Activated CD8-positive, alpha-beta T cell treated with anti-CD3 and anti-CD28 coated beads, Interleukin-2, amount 10 ng/mL, durations not matched to agents 7 days and 5 days (primary cell): ENCODE measurements at places on chromosomes 16 and 17. TPM values are rescaled to one million over a fixed set of nuclear protein-coding genes. Genes with fewer than 3 reads are reported as not detected.

Gene IL17C
- total RNA-seq = not detected

DNA sequence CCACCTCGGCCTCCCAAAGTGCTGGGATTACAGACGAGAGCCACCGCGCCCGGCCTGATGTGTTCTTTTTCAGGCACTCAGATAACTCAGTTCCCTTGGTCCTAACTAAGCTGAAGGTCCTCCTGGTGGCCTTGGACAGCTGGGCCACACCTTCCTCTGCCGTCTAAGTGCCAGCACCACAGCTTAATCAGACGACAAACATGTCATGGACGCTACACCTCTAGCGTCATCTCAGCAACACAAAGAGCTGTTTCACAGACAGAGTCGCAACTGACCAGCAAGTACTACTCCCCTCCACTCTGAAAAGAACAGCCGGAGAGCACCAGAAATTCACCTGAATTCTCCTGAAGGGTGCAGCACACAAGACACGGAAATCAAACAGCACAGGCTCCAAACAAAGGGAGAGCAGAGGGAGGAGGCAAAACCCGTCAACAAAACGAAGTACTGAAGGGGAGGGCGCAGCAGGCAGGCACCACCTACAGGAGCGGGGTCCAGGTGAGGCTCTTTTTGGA is 4.4 kb downstream of the TRAP1 start:
- H3K36me3 ChIP-seq = peaks cover 28% of the 10 kb centered on the region
- H3K4me1 ChIP-seq = peaks cover 34% of the 10 kb centered on the region
- H3K4me3 ChIP-seq = no peak overlapping the region
- no peak overlapping the region for H3K27ac ChIP-seq

DNA sequence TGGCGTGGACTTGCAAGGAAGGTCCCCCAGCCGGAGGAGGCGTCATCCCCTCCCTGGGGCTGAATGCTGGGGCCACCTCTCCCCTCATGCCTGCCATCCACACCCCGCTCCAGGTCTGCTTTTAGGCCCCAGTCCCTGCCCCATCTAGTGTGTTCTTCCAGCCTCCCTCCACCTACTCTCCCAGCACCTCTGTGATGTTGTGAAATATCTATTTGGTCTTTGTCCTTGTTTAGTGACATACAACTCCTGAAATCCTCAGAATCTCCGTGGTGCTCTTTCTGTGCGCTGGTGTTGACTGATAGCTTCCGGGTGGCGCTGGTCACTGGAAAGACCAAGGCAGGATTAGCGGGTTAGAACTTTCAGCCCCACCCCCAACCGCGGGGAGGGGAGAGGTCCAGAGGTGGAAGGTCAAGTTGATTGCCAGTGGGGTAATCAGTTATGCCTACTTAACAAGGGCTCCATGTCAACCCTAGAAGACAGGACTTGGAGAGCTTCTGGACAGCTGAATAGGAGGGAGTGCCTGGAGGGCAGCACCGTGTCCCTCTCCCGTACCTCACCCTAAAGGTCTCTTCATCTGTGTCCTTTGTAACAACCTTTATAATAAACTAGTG is 10.1 kb downstream of the TBC1D24 start:
- H3K4me3 ChIP-seq = no peak overlapping the region
- peak overlapping the region; percentile 9 for H3K27ac ChIP-seq
- H3K4me1 ChIP-seq = peaks cover 27% of the 10 kb centered on the region
- no peaks in the 10 kb centered on the region for H3K27me3 ChIP-seq
- H3K36me3 ChIP-seq = peaks cover 4% of the 10 kb centered on the region

Gene INO80E
- 117 TPM for total RNA-seq

- H3K27ac ChIP-seq = no peak overlapping the region
- peaks cover 5% of the 10 kb centered on the region for H3K36me3 ChIP-seq
- H3K4me1 ChIP-seq = no peaks in the 10 kb centered on the region
Measured at GRCh38 chr16:69921127-69921526, 30.0 kb upstream of the CLEC18A start.
